ENCODE measurements at places on chromosomes 11 and 22.

DNA sequence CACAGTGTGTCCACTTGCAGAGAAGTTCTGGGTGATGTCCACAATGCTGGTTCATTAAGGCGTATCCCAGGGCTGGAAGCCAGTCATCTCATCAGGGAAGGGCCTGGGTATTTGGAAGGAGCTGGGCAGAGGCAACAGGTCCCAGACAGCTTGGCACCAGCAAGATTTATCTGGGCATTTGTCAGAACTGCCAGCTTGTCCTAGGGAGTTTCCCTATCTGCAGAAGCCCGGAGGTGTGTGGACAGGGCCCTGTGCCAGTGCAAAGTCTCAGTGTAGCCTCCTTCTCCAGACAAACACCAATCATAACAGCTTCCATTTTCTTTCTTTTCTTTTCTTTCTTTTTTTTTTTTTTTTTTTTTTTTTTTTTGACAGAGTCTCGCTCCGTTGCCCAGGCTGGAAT, 125.3 kb upstream of the TIMP3 start:
- no peak for DNase-seq

GRCh38 chr11:16278273-16278672, 78.1 kb downstream of the SOX6 start:
- no peak for DNase-seq

GRCh38 chr22:38314933-38315822, 2.1 kb downstream of the CSNK1E start:
- no peak for DNase-seq

- DNase-seq: peak; percentile 46
These were observed 45.6 kb downstream of the PISD start for GRCh38 chr22:31616315-31616980.

- no peak for DNase-seq
These were observed 27.1 kb downstream of the ADAMTS15 start for GRCh38 chr11:130475426-130476053.

Data from stimulated activated CD4-positive, alpha-beta T cell treated with anti-CD3 and anti-CD28 coated beads, Interleukin-2, amount 100 ng/mL, for 24 hours (primary cell).